WTC11 (cell line): ENCODE measurements at places on chromosomes 7 and 10.

- no peak for DNase-seq
These were observed 427.8 kb upstream of the C7orf33 start for GRCh38 chr7:148162808-148163207.

DNA sequence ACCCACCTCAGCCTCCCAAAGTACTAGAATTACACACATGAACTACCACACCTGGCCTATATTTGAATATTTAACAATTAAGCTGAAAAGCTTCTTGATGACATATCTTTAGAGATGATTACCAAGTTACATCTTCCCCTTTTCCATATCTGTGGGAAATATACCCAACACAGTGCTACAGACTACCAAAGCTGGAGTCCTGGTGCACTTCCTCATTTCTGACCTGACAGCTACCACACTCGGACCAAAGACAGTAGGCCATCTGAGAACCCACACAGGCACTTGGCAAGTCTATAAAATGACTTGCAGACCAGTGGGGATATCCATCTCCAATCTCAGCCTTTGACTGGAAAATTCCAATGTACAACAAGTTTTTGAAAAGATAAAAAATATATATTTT is 270.4 kb upstream of the KLF14 start:
- no peak for DNase-seq

- no peak for DNase-seq
These were observed 121.6 kb upstream of the LYZL2 start for GRCh38 chr10:30750971-30751677.

DNA sequence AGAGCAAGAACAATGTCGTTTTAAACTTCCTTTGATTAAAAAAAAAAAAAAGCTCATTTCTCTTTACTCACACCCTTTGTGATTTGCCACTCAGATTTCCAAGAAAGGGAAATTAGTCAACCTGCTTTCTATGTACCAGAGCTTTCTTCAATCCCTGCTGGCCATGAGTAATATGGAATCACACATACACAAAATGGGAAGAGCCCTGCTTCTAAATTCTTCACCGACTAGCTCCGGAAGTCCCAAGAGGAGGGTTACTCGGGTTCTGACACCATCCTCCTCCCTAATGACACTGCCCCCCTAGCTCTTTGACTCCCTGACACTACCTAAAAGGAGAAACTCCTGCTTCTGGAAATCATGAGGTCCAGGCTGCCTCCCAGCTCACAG is 81.8 kb upstream of the SFMBT2 start:
- no peak for DNase-seq

DNA sequence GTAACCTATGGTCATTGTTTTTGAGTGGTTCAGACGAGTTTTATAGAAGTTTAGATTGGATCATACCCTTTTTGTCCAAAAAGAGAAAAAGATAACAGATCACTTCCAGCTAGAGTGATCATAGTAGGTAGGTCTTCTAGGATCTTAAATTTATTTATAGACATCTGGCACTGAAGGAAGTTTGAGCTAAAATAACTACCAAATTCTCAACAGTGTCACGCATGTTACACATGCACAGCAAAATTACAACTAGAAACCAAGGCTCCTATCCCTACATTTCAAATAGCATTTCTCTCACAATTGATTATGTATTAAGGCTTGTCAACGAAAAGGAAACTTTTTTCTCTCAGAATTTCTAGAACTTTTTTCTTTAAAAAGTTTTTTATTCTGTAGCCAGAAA is 2.3 kb downstream of the CALU start:
- DNase-seq = no peak

GRCh38 chr7:137935884-137936508 is 65.9 kb downstream of the CREB3L2 start:
- DNase-seq = no peak

- DNase-seq = no peak
These were observed 83.0 kb upstream of the NPSR1 start for GRCh38 chr7:34575006-34575405.

DNA sequence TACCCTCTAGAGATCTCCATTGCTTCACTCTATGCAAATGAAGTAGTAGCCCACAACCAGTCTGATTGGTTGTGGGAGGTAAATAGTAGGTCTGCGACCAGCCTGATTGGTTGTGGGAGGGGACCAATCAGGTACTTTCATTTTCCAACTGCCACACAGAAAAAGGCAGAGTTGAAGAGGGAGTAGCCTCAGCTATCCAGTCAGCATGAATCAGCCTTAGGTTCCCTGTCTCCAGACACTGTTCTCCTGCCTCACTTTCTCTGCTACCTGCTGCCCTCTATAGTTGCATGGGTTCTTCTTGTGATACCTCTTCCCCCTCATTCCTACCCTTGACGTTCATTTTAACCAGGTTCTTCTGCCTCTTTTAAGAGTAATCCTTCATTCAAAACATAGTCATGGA is 114.5 kb upstream of the LYZL1 start:
- DNase-seq = no peak

DNA sequence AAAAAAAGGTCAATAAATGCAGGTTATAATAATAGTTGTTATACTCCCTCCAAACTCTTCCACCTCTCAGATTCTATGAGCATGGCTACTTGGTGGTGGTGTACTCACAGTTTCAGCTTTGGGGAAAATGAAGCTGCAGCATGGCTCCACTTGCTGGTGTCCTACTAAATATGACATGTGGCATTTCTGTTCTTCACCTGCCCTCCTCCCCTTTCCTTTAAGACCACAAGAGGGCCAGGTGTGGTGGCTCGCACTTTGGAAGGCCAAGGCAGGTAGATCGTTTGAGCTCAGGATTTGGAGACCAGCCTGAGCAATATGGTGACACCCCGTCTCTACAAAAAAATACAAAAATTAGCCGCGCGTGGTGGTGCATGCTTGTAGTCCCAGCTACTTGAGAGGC is 101.1 kb downstream of the SLC37A3 start:
- no peak for DNase-seq

DNA sequence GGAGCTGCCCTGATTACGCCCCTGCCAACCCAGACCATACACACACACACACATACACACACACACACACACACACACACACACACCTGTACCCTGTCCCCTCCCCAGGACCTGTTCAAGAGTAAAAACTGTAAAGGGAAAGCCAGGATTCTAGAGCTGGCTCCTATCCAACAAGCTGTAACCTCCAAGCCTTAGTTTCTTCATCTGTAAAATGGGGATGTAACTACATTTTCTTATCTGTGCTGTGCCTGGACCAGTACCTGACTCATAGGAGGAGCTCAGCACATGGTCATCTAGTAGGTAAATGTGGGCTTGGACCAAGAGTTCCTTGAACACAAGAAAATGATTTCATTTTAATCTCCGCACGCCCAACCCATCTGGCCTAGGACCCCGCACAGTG is 128.8 kb downstream of the ZMIZ1 start:
- no peak for DNase-seq

- DNase-seq = no peak
These were observed 18.2 kb upstream of the C10orf53 start for GRCh38 chr10:49661140-49661856.

DNA sequence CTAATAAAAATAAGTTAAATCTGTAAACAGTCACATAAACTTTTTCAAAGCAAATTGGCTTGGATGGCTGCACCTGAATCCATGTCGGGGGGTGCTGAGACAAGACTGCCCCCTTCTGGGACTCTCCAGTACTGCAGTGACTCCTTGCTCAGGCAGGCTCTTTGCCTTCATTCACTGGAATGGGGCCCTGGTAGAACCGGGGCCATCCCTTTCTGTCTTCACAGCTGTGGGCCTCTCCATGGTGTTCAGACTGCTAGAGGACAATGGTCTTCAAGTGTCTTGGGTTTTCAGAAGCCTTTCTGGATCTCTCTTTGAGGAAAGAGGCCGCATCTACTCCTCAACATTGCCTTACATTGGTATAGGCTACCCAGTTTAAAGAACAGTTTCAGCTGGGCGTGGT is 16.1 kb upstream of the IMPDH1 start:
- peak; percentile 91 for DNase-seq

DNA sequence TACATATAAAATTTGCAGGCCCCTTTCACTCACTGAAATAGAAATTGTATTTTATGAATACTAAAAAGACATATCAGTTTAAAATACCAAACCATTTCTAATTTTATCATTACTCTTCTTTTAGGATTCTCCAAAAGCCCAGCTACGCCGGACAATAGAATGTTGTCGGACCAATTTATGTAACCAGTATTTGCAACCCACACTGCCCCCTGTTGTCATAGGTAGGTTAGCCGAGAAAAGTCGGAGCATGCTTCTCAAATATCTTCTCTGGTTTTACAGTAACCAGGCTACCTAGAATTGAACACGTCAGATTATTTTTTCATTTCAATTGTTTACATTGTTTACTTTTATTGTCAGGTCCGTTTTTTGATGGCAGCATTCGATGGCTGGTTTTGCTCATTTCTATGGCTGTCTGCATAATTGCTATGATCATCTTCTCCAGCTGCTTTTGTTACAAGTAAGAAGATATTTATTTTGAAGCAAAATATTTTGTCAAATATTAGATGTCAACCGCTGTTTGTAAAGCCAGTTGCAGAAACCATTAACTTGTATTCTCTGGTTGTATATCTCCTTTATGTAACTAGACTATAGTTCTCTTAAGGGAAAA is 57.6 kb downstream of the MMRN2 start:
- peak; percentile 56 for DNase-seq

DNA sequence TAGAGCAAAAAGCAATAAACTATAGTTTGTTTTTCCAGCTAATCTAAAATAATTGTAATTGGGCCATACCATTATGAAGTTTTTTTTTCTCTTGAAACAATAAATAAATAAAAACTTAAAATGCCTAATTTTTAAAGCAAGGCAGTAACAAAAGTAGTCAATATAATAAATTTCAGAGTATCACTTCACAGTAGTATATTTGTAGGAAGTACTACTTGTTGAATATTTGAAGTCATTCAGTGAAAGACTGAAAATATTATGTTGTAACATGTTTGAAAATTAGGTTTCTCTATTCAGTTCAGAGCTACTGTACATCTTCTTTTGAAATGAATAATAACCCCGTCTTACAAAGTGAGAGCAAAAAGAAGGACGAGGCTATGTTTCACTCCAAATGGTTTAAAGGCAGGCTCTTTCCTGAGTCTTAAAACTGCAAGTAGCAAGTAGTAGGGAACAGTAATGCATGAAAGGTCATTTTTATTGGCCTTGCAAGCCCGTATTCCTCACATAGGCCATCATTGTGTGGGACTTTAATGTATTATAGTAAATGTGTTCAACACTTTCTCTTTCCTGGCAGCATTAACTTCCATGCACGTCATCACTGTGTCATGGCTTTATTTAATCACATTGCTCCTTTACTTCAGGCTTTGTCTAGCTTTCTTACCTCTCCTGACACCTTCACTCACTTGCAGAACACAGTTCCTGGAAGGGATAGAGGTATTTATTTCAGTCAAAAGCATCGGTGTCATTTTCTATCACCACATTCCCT is 141.4 kb downstream of the VTI1A start:
- no peak for DNase-seq

DNA sequence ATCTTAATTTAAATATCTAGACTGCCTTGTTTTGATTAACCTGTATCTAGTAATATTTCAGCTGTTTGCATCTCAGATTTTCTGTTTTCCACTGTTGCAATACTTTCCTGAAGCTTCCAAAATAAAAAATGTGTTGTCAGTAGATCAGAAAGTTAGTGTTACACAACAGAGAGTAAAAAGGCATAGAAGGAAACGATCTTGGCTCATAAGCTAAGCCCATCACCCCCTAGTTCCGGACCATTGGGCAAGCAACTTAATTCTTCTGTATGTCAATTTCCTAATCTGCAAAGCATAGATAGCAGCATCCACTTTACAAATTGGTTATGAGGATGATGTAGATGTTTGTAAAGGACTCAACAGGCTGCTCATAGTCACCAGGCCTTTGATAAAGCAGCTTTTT is 4.4 kb downstream of the PON3 start:
- no peak for DNase-seq

GRCh38 chr10:24900888-24901685 is 51.3 kb downstream of the PRTFDC1 start:
- no peak for DNase-seq

GRCh38 chr7:46879783-46880182 is 702.1 kb downstream of the TNS3 start:
- no peak for DNase-seq

- DNase-seq = no peak
These were observed 135.2 kb downstream of the INHBA start for GRCh38 chr7:41567731-41568114.

- no peak for DNase-seq
These were observed 264.1 kb downstream of the BICC1 start for GRCh38 chr10:58776568-58777318.

GRCh38 chr10:11444155-11444530 is 167.3 kb downstream of the USP6NL start:
- DNase-seq = no peak

DNA sequence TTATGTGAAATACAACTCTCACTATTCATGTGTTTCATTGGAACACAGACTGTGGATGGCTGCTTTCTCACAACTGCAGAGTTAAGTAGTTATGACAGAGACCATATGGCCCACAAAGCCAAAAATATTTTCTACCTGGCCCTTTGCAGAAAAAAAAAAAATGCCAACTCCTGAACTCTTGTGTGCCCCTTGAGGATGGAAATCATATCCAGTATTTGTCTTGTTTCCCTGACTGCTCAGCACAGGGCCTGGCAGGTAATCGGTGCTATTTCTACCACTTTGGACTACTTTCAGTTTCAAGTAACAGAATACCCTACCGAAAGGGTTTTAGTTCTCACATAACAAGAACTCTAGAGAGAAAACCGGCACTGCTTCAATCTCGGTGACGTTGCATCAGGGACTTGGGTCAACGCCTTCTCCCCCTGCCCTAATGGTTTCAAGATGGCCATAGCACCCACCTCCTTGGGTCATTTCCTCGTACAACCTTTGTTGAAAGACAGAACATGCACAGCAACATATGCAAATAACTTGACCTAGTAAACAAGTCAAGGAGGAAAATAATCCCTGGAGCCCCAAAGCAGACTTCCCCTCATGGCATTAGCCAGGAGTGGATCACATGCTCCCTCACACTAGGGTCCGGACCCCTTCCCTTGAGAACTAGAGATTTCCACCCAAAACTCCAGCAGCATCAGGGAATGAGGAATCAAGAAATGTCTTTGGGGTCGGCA is 11.8 kb upstream of the GPNMB start:
- no peak for DNase-seq

- DNase-seq = no peak
These were observed 19.6 kb upstream of the SMNDC1 start for GRCh38 chr10:110324201-110324804.

- no peak for DNase-seq
These were observed 233.9 kb downstream of the DNAJB6 start for GRCh38 chr7:157570531-157571200.

- DNase-seq = no peak
These were observed 185.5 kb downstream of the CFTR start for GRCh38 chr7:117665368-117665767.

DNA sequence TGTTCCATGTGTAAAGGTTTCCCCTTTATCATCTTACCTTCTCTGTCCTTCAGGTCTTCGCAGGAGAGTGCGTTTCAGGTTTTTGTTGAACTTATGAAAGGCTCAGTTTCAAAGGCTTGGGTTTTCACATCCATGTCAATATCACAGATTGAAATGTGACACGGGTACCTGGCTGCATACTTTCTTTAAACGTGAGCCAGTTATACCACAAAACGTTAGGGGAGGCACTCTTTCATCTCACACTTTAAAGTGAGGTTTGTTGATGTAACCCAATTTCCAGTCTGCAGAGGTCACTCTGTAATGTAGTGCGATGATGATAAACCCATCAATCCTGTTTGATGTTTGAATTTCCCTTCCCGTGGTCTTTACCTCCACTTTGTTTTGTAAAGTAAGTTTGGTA is 506.9 kb downstream of the SUGCT start:
- no peak for DNase-seq
